ENCODE measurements at places on chromosomes 2 and 18.
A peak's percentile ranks its signal among the peaks of the same experiment; 100 is the strongest.

- peak; percentile 65 for DNase-seq
Observed at GRCh38 chr2:177474998-177475397, 82.4 kb downstream of the AGPS start.

DNA sequence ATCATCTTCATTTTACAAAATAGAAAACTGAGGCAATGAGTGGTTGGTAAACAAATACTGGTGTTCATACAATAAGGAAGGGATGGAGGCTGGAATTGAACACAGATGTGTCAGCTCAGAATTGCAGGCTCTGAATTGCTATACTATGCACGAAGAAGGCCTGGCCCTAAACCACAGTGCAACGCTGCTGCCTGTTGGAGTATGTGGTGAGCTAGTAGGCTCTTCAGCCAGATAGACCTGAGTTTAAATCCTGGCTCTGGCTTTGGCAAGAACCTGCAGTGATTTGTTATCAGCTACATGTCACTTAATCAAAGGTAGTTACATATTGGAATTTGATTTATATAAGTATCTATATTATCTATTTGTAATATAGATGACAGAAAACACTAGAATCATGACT lies 1602.4 kb upstream of the CELF4 start:
- DNase-seq, result no peak

- DNase-seq, result no peak
Observed at GRCh38 chr2:171583566-171583965, 61.3 kb downstream of the CYBRD1 start.

DNA sequence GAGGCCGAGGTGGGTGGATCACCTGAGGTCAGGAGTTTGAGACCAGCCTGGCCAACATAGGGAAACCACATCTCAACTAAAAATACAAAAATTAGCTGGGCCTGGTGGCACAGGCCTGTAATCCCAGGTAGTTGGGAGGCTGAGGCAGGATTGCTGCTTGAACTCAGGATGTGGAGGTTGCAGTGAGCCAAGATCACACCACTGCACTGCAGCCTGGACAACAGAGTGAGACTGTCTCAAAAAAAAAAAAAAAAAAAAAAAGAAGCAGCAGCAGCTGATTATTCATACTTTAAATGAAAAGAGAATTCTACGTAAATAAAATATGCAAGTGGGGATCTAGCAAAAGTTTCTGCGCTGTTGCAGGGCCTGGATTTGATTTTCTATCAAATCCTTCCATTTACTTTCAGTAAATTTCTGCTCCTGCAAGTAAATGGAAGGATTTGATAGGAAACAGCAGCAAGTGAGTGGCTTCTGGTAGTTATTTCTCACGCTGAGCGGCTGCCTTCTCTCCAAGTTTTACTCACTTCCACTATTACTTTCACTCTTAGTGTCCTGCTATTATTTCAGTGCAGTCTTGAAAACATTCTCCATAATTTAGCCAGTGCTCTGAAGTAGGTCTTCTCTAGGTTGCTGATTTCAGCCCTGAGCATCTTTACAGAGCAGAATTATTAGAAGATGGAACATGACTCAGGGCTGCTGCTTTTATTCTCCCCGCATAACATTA lies 68.4 kb downstream of the SLC16A14 start:
- DNase-seq, result no peak

DNA sequence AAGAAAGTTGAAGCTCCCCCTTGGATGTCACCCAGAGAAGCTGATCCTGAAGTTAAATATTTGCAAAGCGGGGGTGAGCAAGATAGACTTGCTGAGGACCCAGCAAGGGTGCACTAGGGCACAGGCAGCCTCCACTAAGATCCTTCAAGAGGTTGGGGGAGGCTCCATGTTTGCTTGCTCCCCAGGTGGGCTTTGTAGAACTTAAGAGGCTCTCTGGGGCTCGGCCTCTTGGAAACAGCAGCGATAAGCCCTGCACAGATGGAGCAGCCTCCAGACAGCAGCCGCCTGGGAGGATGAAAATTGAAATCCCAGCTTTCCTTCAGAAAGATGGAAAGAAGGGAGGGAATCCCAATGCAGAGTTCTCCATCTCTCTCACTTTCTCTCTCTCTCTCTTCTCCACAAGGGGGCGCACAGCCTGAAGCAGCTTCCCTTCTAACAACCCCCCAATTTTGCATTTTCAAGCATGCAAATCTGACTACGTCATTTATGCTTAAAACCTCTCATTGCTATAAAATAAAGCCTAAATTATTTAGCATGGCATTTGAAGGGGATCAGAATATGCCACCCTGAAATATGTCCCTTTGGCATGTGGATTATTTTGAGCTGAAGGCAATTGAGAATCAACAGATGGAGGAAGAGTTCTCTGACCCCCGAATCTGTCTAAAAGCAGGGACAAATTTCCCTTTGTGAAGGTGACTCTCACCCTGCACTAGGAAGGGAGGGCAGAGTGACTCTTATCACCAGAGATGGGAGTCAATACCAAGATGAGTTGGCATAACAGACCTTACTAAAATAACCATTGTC lies 185.7 kb upstream of the KLHL29 start:
- no peak for DNase-seq

- no peak for DNase-seq
Observed at GRCh38 chr18:34225218-34225553, 473 bp upstream of the NOL4 start.

DNA sequence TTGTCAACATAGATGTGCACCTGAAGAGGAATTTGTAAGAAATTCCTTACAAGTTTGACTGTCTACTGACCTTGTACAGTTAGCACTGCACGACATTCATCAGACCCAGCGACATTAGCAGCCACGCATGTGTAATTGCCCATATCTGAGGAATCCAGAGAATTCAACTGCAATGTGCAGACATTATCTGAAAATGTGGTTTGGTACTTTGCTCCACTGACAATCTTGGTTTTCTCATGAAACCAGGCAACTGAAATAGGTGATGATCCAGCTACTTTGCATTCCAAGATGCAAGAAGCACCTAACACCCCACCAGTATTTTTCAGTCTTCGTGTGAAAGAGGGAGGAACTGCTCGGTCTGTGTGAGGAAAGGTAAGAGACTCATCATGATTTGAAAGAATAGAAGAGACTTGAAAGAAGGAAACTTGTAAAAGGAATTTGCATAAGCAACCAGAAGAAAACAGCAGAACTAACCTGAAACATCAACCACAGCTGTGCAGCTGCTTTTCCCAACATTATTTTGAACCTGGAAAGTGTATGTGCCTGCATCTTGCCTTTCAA lies 83.4 kb downstream of the TTN start:
- no peak for DNase-seq

GRCh38 chr2:185174353-185174752 lies 564.3 kb upstream of the FSIP2 start:
- no peak for DNase-seq

GRCh38 chr18:22848615-22849014 lies 84.5 kb upstream of the RBBP8 start:
- no peak for DNase-seq

- no peak for DNase-seq
Observed at GRCh38 chr18:3048820-3049349, 35.9 kb upstream of the LPIN2 start.

GRCh38 chr18:28485210-28485801 lies 308.4 kb upstream of the CDH2 start:
- no peak for DNase-seq

- DNase-seq, result no peak
Observed at GRCh38 chr2:110740747-110741349, 8.5 kb downstream of the ACOXL start.

- DNase-seq, result peak; percentile 36
Observed at GRCh38 chr2:35410431-35411061, 945.0 kb upstream of the CRIM1 start.

DNA sequence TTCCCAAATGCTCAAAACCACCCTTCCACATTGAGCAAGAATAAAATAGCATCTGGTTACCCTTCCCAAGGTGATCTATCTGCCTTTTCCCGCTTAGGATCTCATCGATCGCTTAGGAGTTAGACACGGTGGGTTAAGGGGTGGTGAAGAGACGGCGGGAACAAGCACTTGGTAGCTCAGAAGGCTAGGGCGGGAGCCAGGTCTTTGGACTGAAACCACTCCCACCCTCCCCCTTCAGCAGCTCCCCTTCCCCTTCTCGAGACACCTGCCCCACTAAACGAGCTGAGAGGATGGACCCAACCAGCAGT lies 513 bp downstream of the THOC1 start:
- DNase-seq, result no peak

DNA sequence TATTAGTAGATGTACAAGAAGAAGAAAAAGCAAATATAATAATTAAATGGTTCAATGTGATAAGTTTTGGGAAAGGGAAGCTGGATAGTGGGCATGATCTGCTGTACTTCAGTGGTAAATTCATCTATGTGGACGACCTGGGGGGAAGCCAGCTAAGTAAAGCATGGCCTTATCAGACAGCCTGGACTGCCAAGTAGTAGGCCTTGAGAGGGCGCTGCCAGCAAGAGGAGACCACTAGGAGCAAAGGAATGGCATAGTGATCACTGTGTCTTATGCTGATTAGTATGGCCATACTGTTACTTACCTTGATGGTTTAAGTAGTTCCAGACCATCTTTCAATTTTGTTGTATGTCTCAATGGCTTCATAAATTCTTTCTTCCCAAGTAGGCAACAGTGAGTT lies 287.6 kb downstream of the SETBP1 start:
- DNase-seq, result no peak

DNA sequence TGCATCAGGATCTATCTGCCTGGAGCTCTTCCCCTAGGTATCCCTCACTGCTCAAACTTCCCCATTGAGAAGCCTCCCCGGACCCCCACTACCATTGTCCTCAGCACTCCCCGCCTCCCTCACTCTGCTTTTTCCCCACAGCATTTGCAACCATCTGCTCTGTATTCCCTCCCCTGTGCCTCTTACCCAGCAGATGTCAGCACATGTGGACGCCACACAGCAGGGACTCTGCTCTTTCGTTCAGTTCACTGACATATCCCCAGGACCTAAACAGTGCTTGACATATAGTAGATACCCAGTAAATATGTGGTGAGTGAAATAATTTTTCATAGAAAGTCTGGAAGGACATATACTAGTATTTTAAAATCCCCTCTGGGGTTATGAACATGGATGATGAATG lies 101.1 kb downstream of the TMEM247 start:
- no peak for DNase-seq

DNA sequence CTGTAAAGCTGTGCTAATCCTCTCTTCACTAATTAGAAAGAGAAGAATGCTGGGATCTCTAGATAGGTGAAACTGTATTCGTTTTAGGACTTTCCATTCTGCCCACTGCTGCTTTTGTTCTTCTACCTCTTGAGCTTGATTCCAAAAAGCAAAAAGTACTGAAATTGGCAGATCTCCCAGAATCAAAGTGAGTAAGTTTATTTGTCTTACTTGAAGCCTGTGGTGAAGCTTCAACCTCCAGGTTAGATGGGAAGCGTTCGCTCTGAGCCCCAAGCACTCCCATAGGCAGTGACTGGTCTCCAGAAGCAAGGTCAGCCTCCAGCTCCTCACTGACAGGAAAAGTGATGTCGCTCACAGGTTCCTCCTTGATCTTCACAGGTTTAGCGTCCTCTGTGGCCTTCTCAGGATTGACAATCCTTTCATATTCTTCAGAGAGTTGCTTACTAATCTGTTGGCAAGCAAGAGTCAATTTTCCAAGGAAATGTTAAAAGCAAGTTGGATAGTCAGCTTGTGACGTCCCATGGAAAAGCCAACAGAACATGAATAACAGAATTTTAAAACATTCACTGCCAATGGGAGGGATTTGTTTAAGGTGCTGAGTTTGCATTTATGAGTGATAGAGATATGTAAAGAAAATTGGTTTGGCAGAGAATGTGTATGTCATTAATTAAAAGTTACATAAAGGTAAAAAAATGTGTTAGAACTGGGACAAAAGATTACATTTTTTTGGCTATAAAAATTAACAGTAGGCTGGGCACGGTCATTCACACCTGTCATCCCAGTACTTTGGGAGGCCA lies 8.1 kb downstream of the SUPT7L start:
- DNase-seq, result no peak

DNA sequence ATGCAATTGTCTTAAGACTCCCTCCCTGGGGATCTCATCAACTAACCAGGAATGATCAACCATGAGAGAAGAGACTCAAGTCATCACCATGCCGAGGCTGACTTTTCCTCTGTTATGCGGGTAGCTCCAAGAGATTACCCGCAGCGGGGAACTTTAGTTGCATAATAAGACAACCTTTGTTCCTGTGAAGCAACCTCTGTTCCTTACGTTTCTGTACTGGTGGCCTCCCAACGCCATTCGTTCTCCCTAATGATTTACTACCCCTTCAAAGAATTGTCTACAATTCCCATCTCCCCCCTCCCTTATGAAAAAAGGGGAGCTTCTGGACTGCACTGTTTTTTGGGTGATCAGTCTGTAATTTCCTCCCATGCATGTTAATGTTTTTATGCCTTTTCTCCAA lies 66.1 kb upstream of the LRPPRC start:
- no peak for DNase-seq

DNA sequence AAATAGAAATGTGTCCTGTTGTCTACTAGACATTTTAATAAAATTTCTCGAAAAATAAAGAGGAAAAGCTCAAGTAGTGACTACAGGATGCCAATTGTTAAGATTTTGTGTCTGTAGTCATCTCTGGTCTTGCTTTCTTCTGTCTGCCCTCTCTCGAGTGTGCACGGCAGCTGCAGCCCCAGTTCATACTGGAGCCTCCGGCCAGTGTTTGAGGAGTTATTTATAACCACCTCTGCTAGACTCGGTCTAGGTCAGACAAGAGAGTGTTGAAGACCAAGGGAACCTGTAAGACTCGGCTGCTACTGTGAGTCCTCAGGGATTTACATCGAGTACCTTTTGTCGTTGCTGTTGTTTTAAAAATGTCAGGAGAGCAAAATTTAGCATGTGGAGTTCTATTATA lies 810.1 kb upstream of the POU3F3 start:
- DNase-seq, result no peak
